ENCODE measurements at places on chromosomes 16 and 17. TPM values are rescaled to one million over a fixed set of nuclear protein-coding genes. Genes with fewer than 3 reads are reported as not detected.

MRM1 gene
- polyA plus RNA-seq: 2.8 TPM

CCDC200 gene
- 0.70 TPM for polyA plus RNA-seq

PDILT gene
- polyA plus RNA-seq: not detected

EMC8 gene
- polyA plus RNA-seq: 39.4 TPM

SLC25A10 gene
- polyA plus RNA-seq: 12.5 TPM

ZG16B gene
- not detected for polyA plus RNA-seq

COL1A1 gene
- 15,283 TPM for polyA plus RNA-seq

KRT33A gene
- not detected for polyA plus RNA-seq

CCL1 gene
- polyA plus RNA-seq: not detected

HAP1 gene
- polyA plus RNA-seq: not detected

DNA sequence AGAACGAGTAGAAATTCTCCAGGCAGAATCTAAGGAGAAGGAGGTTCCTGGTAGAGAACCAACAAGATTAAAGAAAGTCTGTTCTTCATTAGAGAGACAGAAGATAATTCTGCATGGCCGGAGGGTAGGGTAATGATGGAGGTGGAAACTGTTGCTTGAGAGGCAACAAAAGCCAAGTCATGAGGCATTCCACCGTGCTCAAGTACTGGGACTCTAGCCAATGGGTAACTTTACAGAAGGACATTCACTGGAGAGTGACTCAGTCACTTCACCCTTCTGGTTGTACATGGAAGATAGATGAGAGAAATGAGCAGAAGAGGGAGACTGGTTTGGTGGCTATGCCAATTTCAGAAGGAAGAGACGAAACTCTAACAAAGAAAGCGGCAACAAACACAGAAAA, 53.6 kb upstream of the ANKFN1 start:
- H3K27ac ChIP-seq: no peak overlapping the region
- H3K27me3 ChIP-seq: peaks cover 40% of the 10 kb centered on the region
- H3K4me3 ChIP-seq: no peak overlapping the region
- H3K4me1 ChIP-seq: no peaks in the 10 kb centered on the region
- peak; percentile 74 for DNase-seq
- no peaks in the 10 kb centered on the region for H3K36me3 ChIP-seq

DNA sequence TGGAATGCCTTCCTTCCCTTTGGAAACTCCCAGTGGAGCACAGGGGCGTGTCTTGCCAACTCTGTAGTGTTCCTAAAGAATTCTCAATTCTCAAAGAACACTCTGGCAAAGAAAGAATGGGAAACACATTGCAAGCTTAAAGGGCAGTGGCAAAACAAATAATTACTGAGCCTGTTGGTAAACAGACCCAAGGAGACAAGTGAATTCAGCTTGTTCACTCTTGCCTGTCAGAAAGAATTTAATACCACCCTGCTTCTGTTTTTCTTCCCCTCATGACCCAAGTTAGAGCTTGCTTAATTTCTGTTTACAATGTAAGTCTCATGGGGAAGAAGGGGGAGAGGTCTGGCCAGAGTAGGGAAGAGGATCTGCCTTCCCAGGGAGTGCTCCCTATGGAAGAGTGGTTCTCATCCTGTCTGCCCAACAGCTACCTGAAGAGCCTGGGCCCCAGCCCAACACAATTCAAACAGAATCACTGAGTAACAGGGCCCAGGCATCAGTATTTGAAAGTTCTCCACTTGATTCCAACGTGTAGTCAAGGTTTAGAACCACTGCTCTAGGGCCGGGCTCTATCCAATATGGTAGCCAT, 386.0 kb downstream of the SLC39A11 start:
- H3K4me1 ChIP-seq: no peaks in the 10 kb centered on the region
- no peak overlapping the region for H3K27ac ChIP-seq
- no peak for DNase-seq
- no peak overlapping the region for H3K4me3 ChIP-seq
- H3K36me3 ChIP-seq: no peaks in the 10 kb centered on the region

- peaks cover 30% of the 10 kb centered on the region for H3K4me1 ChIP-seq
- H3K27ac ChIP-seq: no peak overlapping the region
- DNase-seq: no peak
- no peaks in the 10 kb centered on the region for H3K27me3 ChIP-seq
- H3K36me3 ChIP-seq: 0 out of 2 replicates have a peak, but pooled peaks cover 13% of the 10 kb centered on the region
Observed at GRCh38 chr16:69619514-69619913, 53.7 kb downstream of the NFAT5 start.

DNA sequence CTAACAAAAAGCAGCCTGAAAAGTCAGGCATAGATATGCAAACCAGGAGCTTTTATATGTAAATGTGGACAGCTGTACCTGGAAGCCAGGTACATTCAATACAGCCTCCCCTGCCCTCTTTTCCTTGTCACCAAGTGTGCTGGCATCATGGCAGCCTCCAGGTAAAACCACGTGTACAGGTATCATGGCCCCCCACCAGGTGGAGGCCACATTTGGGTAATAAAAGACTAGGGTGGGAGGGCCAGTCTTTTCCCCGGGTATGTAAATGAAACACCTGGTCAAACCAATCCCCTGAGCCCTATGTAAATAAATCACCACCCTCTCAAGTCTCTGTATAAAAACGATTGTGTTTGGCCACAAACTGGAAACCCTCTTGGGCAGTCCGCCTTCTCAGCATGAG, 226.4 kb upstream of the GOT2 start:
- H3K36me3 ChIP-seq: no peaks in the 10 kb centered on the region
- H3K4me1 ChIP-seq: no peaks in the 10 kb centered on the region
- H3K4me3 ChIP-seq: no peak overlapping the region

Measured in GM23248 (cell line).